Left hindlimb (tissue), 1 donor: ENCODE measurements at places on chromosomes 3 and 15.

- no peak for DNase-seq
Measured at GRCh38 chr3:112315791-112316190, 17.2 kb upstream of the CD200 start.

DNA sequence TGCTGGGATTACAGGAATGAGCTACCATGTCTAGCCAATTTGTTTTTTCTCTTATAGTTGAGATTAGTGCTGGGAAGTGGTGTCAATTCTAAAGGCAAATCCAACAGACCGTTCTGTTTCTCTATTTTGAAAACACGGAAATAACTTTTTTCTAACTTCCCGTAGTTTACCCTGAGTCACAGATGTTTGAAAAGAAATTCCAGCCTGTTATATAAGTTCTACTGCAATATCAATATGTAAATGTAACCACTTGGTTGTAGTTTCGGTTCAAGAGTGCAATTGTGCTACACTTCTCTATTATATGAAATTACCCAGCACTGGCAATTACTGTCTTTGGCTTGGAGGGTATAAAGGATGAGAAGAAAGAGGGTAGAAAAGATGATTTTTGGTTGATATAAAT lies 22.3 kb upstream of the GNB4 start:
- DNase-seq: no peak

- no peak for DNase-seq
Measured at GRCh38 chr3:178397202-178397601, 139.0 kb upstream of the KCNMB2 start.

DNA sequence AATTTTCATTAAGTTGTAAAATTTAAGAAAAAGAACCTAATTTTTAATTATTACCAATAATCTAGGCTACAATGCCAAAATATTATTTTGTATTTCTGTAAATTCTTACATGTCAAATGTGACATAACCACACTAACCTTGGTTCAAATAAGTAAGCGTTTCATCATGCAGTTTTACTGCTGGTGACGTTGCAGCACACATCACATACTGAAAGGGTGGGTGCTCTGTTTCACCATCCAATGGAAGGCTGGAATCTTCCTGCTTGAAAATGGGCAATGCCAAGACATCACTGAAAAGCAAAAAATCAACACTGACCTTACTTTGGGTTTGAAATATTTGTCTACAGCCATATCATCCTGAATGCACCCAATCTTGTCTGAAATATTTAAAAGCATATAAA lies 14.8 kb downstream of the UBP1 start:
- no peak for DNase-seq

- DNase-seq: no peak
Measured at GRCh38 chr3:142651711-142652110, 55.5 kb downstream of the PLS1 start.

- no peak for DNase-seq
Measured at GRCh38 chr3:63872135-63872924, 8.7 kb downstream of the ATXN7 start.

DNA sequence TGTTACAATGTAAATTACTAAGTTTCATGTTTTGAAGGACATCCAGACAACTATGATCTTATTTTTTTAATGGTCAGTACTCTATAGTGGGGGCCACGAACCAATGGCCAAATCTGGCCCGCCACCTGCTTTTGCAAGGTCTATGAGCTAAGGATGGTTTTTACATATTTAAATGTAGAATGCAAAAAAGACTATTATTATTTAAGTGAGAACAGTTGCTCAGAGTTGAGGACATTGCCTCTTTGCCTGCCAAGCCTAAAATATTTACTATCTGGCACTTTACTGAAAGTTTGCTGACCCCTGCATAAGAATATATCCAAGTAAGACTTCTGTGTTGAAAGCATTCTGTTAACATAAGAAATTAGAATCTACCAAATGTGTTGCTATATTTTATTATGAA lies 163.7 kb upstream of the MDFIC2 start:
- DNase-seq: no peak

DNA sequence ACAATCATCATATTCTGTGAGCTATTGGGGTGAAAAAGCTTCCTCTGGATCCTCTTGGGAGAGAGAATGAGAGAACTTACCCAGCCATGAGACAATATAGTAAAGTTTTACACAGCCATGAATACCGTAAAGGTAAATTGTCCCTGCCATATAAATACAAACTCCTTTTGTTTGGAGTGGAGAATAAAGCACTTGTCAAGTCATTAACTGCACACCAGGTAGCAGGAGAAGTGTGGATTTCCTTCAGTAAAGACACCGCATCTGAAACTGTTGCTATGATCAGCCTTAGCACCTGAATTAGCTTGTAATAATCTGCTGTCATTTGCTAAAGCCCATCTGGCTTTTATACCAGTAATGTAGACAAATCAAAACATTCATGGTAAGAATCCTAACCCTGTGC lies 336.6 kb upstream of the SLCO3A1 start:
- DNase-seq: no peak

- DNase-seq: peak; percentile 68
Measured at GRCh38 chr3:53166781-53167291, 5.8 kb downstream of the PRKCD start.

DNA sequence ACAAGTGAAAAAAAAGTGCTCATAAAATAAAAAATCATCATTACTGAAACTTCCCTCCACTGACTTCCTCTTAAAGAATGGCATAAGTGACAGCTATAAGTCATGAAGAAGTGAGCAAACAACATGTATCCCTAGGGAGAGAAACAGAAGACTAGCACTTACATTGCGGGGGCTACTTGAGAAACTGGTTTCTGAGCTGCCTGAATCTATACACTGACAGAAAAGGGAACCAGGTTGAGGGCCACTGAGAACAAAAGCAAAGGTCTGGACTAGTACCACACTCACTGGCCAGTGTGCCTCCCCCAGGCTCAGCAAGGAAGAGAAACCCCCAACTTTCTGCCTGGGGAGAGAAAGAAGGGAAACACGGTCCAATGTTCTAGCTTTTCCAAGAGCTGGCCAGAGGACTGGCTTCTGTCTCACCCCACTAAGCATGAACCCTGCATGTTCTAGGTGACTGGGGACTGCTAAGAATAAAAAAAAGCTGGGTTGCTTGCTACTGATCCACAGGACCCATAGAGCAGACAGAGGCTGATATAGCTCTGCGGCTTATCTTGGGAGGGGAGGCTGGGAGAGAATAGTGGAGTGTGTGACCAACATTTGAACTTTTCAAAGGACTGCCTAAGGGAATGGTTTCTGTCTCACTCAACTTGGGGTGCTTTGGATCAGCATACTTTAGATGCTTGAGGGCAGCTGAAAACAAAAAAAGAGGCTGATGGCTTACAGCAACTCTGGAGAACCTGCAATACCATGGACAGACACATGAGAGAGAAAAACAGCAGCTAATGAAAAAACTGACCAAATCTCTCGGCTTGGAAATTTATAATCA lies 8.1 kb downstream of the RAD18 start:
- DNase-seq: no peak

DNA sequence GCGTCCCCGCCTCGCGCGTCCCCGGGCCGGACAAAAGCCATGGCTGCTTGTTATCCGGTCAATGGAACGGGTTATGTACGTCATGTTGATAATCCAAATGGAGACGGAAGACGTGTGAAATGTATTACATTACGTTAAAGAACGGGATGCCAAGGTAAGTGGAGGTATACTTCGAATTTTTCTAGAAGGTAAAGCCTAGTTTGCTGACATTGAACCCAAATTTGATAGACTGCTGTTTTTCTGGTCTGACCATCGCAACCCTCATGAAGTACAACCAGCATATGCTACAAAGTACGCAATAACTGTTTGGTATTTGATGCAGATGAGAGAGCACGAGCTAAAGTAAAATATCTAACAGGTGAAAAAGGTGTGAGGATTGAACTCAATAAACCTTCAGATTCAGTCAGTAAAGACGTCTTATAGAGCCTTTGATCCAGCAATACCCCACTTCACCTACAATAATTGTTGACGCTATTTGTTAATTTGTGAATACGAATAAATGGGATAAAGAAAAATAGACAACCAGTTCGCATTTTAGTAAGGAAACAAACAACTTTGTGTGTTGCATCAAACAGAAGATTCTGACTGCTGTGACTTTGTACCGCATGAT lies 19.8 kb downstream of the WDR73 start:
- DNase-seq: no peak

DNA sequence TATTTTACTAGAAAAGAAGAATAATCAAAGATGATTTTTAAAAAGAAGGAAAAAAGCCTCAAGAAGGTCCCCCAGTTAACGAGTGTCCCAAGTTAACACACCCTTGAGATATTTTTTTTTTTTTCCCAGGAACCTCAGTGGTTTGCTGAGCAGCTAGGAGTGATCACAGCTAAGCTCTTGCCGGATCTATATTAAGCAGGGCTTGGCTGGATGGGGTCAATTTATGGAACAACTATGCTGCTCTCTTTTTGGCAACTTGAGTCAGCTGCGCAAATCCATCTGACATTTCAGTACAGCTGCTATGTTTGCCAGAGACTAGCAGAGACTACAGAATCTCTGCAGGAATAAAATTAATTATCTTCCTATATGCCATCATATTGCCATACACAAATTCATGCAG lies at the start of gene LMOD3:
LMOD3 (minus strand) TSS at position 193 of the 400 bp plus-strand sequence. CDS start 209 bp downstream, outside the sequence.
- DNase-seq: peak; percentile 54

- no peak for DNase-seq
Measured at GRCh38 chr15:71789616-71790015, 20.7 kb upstream of the NR2E3 start.

DNA sequence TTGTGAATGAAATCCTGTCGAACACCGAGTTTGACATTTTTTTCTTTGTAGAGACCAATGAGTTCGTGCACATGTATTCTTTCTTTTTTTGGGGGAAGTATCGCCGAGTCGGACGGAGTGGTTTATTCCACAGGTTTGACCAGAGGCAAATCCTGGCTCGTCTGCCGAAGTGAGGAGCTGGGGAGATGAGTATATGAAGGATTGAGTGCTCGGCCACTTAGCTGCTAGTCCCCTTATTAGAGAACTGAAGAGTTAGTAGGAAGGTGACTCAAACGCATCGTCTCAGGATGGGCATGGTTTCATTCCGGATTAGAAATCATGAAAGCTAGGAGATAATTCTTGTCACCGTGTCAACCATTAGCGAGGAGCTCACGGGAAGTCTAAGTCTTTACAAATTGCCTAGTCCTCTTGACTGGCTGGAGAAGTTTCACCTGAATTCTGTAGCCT lies 154.7 kb upstream of the GOLIM4 start:
- DNase-seq: no peak

DNA sequence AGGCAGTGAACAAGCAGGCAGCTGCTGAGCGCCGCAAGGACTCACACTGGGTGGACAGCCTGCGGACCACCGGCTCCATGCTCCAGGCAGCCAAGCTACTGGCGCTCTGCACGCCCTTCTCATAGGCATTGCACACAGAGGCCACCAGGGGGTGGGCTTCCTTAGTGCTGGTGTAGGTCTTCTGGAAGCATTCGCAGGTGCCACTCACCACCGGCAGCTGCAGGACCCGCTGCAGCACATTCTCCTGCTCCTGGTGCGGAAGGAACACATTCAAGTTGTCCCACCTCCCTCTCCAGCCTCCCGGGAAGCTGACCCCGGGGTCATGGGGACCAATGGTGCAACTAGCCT lies 6.0 kb downstream of the PLIN1 start:
- no peak for DNase-seq

GRCh38 chr3:54960082-54960481 lies 32.2 kb upstream of the LRTM1 start:
- DNase-seq: no peak

- no peak for DNase-seq
Measured at GRCh38 chr3:172341482-172342059, 106.7 kb downstream of the GHSR start.

GRCh38 chr15:36860792-36861191 lies 239.6 kb downstream of the MEIS2 start:
- DNase-seq: no peak

GRCh38 chr3:15513810-15514662 lies 7.5 kb downstream of the COLQ start:
- no peak for DNase-seq

DNA sequence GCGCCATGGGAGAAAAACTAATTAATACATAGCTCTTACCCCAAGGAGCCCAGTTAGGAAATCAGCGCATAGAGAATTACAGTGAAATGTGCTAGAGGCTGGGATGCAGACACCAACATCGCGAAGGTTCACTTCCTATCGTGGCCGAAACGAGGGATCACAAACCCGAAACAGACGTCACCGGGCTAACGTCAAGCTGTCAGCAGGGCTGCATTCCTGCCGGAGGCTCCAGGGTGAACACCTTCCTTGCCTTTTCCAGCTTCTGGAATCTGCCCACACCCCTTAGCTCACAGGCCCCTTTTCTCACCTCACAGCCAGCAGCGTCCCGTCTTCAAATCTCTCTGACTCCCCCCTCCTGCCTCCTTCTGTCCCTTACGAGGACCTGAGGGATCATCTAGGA lies 13.0 kb downstream of the GP5 start:
- DNase-seq: no peak

- no peak for DNase-seq
Measured at GRCh38 chr3:133227813-133228212, 172.0 kb upstream of the BFSP2 start.

- DNase-seq: peak; percentile 55
Measured at GRCh38 chr3:143119974-143120715, 574 bp downstream of the CHST2 start.

DNA sequence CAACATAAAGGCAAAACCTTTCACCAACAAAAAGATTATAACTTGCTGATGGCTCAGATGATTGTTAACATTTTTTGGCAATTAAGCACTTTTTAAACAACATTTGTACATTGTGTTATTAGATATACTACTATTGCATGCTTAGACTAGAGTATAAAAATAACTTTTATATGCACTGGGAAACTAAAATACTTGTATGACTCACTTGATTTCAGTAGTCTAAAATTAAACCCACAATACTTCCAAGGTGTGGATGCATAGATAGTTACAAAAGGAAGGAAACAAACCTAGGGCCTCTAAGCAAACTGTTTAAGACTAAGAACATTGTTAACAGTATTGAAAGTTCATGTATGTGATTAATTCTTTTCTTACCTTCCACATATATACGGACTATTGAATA lies 1521.5 kb downstream of the OTOL1 start:
- DNase-seq: no peak

DNA sequence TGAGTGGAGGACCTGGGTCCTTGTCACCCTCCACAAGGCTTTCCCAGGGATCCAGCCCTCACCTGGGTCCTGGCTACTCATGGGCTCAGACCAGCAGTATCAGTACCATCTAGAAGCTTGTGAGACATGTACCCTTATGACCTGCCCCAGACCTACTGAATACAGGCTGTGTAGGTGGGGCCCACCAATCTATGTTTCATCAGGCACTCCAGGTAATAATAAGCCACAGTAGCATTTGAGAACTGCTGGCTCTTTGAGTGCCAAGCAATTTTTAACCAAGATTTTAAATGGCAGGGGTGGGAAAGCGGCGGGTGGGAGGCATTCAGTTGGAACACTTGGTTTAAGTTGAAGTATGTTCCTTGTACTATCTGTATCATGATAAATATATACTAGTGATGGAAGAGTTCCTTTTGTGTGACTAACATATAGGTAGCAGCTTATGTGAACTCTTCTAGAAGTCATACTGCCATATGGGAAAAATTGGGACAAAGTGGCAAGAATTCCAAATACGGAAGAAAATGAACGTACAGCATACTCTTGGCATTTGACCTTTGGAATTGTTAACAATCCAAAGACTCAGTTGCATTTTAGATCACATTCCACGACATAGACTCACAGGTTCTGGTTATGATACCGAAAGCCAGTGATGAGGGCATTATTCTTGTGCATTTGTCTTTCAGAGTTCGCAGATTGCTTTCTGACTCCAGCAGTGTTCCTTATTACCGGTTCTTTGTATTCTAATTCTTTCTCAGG lies 190.4 kb downstream of the GHSR start:
- DNase-seq: no peak

- peak; percentile 40 for DNase-seq
Measured at GRCh38 chr15:40695469-40695890, 506 bp downstream of the RAD51 start.

GRCh38 chr3:123540285-123540684 lies 44.6 kb downstream of the HACD2 start:
- DNase-seq: no peak
